ENCODE measurements at places on chromosomes 6 and 20.

- no peak for DNase-seq
These were observed 11.8 kb upstream of the NAA20 start for GRCh38 chr20:20005342-20005741.

DNA sequence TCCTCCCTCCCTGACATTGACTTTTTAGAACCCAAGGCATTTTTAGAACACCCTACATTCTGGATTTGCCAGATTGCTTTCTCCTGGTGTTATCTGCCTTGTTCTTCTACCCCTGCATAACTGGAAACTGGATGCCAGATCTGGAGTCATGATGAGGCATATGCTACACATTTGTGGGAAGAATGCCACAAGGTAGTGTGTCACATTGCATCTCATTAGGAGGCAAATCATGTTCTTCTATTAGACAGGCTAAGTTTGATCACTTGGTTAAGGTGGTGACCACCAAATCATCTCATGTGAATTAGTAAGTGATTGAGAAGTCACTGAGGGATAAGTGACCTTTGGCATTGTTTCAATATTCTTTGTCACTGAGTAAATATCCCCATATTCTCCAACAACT, 12.9 kb upstream of the NKX2-2 start:
- no peak for DNase-seq

GRCh38 chr20:62943396-62943795, 5.4 kb downstream of the GID8 start:
- no peak for DNase-seq

- DNase-seq: no peak
These were observed 49.2 kb downstream of the TBC1D32 start for GRCh38 chr6:121285041-121285440.

DNA sequence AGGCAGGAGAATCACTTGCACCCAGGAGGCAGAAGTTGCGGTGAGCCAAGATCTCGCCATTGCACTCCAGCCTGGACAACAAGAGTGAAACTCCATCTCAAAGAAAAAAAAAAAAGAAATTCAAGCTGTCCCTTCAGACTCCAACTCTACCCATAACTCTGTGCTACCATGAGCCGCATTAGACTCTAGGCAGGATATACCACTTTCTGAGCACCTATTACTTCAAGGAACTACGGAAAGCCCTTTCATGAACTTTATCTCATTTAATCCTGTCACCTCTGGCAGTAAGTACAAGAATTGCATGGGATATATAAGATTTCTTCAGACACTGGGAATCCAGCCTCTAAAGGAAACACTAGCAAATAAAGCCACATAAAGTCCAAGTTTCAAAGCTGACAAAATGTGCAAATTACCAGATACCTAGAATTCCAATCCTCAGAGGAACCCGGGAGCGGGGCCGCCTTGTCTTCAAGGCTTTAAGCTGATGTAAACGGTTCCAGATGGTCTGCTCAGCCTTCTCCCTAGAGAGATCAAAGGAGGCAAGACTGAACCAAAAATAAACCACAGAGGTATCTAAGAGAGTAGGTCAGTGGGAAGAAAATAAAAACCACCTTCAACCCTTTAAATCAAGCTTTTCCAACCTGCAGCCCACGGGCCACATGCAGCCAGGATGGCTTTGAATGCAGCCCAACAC, 9.4 kb downstream of the CDK5RAP1 start:
- no peak for DNase-seq

DNA sequence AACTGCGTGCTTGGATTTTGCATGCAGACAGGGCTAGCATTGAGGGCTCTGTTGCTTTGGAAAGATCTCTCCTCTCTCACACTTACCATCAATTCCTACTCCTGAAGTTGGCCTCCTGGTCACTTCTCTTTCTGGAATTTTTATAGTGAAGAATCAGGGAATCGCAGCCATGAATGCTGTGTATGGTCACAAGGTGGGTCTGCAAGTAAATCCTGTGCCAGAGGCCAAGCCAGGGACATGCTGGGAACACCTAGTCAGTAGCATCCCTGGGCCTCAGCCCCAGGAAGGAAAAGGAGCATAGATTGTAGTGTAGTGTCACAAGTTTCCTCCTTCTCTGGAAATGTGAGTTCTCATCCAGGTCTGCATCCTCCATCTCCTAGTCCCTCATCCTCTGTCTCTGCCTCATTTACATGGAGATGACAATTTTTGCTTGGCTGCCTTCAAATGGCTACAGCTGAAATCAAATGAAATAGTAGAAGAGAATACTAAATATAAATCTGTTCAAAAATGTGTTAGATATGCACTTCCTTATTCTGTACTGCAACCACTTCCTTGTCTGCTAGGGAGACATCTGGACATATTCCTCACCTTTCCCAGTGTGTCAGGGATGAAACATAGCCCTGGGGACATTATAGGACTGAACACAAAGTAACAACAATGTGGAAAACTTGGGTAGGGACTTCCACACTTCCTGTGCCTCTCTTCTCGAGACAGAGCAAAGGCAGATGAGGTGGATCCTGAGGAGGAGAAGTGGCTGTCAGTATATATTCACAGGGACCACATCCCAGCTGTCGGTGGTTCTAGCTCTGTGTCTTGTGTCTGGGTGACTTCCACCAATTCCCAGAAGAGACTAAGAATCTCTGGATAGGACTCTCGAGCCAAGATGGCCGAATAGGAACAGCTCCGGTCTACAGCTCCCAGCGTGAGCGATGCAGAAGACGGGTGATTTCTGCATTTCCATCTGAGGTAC, 17.0 kb downstream of the CST9 start:
- no peak for DNase-seq

- no peak for DNase-seq
These were observed 68.4 kb downstream of the VEGFA start for GRCh38 chr6:43838276-43839036.

- no peak for DNase-seq
These were observed 159.2 kb downstream of the CD109 start for GRCh38 chr6:73854998-73855718.

DNA sequence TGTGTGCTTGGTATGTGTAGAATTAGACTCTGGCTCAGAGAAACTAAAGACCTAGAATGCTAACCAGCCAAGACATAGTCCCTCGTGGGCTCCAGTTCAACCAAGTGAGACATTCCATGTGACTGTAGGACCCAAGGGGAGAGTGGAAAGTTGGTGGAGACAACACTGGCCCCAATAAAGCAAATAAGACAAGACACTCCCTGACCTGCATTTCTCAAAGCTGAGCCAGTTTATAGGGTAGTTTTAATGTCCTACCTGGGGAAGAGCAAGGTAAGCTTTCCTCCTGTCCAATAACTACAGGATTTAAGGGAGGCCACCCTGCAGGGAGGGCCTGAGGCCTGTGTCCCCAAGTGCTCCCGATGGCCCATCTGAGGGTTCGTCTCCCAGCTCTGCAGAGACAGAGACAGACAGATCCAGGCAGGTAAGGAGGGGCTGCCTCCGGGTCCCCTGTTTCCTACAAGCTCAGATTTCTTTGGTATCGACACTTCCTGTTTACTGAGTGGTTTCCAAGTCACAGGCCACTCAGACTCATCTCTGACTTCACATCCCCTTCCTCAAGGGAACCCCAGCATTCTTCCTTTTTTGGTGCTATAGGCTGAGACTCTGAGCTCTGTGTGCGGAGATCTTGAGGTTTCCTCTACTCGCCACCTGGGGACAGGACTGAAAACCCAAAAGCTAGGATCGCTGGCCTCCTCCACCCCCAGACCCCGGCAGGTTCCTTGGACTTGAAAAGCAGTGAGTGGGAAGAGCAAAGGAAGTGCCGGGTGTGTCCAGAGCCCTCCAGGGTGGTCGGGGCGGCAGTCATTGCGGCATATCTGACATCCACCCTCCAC, 92.4 kb downstream of the PRND start:
- peak; percentile 91 for DNase-seq

- DNase-seq: no peak
These were observed 78.0 kb downstream of the PDE10A start for GRCh38 chr6:165585060-165585459.

- DNase-seq: no peak
These were observed 50.6 kb upstream of the MAP7 start for GRCh38 chr6:136600818-136601217.
